ENCODE measurements at places on chromosomes 16 and 17. TPM values are rescaled to one million over a fixed set of nuclear protein-coding genes. Genes with fewer than 3 reads are reported as not detected.

Gene NPIPB8
- polyA plus RNA-seq = 0.11 TPM

Gene ABCC11
- polyA plus RNA-seq = 0.06 TPM

Gene NPIPA2
- 0.56 TPM for polyA plus RNA-seq

Gene KRT33A
- not detected for polyA plus RNA-seq

DNA sequence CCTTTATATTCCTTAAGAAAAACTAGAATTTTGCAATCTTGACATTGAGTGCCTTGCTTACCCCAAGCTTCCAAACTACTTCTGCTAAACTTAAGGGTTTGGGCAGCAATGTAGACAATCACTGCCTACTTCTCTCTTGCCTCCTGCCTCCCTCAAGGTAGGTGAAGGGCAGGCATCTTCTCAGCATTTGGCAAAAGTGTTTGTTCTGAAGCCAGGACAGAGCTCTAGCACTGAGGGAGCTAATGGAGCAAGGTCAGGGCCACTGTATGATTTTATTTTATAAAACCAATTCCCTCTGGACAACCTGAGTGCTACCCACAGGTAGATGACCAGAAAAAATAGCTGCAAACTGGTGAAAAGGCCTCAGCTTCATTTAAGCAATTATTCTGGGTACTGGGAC is 111.8 kb downstream of the IRX3 start:
- DNase-seq = no peak

DNA sequence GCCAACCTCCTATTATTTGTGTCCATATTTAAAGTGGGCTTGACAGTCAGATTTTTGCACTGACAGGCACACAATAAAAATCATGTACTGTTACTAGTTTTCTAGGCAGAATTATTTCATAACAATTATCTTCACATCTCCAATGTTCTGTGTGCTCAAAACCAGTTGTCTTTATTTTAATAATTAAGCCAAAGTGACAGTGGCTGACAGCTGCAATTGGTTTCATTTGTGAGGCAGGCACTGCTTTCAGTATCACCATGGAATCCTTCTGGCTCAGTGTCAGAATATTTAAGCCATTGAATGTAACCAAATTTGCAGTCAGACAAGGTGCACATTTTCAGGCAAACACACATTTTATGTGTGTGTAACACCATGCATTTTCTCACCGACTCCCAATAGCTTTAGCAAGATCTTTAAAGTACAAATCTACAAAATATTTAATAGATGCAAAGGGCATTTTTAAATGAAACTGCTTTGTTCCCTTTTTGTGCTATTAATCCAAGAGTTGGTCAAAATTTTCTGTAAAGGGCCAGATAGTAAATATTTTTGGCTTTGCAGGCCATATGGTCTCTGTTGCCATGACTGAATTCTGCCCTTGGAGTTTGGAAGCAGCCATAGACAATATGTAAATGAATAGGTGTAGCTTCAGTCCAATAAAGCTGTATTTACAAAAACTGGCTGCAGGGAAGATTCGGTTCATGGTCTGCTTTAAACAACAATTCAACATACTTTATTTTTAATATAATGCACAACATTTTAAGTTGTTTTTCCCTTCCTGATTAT is 486.0 kb downstream of the KCNJ2 start:
- no peak for DNase-seq

- no peak for DNase-seq
Measured at GRCh38 chr17:81367171-81367570, 28.1 kb upstream of the BAHCC1 start.

GRCh38 chr17:58576679-58577367 is 62.4 kb upstream of the MTMR4 start:
- DNase-seq = no peak

- DNase-seq = no peak
Measured at GRCh38 chr16:1511662-1512569, 18.8 kb downstream of the TELO2 start.

DNA sequence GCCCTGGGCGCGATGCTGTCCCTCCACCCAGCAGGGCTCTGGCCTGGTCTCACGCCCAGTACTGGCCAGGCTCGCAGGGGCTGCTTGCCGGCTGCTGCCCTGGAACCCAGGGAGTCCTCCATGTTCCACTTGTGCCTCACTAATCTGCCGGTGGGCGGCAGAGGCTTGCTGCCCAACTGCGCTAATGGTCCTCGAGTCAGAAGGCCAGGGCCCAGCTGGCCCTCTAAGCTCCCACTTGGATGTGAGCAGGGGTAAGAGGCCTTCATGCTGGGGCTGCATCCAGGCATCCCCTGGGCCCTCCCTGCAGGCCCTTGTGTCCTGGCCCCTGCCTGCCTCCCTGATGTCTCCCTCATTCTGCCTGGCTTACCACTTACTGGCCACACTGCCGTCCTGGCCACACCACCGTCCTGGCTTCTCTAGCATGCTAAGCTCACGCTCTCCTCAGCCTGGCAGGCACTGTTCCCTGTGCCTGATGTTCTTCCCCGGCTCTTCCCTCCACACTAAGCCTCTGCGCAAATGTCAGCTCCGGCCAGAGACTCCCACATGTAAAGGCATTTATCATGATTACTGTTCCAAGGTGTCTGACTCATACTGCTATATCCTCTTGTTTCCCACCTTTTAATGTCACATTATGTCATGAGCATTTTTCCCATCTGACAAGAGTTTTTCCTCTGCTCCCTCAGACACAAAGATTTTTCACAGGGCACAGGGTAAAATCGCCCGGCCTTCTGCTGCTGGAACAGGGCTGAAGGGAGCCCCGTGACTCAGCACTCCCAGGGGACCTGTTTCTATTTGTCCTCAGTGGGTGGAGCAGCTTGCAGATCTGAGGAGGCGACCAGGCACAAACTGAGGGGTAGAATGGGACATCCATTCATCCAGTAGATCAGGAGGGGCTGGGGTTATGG is 15.9 kb downstream of the B9D1 start:
- DNase-seq = peak; percentile 33
